ENCODE measurements at places on chromosomes 1 and 21.

GRCh38 chr1:56302878-56303277, 276.5 kb downstream of the PLPP3 start:
- DNase-seq: no peak

DNA sequence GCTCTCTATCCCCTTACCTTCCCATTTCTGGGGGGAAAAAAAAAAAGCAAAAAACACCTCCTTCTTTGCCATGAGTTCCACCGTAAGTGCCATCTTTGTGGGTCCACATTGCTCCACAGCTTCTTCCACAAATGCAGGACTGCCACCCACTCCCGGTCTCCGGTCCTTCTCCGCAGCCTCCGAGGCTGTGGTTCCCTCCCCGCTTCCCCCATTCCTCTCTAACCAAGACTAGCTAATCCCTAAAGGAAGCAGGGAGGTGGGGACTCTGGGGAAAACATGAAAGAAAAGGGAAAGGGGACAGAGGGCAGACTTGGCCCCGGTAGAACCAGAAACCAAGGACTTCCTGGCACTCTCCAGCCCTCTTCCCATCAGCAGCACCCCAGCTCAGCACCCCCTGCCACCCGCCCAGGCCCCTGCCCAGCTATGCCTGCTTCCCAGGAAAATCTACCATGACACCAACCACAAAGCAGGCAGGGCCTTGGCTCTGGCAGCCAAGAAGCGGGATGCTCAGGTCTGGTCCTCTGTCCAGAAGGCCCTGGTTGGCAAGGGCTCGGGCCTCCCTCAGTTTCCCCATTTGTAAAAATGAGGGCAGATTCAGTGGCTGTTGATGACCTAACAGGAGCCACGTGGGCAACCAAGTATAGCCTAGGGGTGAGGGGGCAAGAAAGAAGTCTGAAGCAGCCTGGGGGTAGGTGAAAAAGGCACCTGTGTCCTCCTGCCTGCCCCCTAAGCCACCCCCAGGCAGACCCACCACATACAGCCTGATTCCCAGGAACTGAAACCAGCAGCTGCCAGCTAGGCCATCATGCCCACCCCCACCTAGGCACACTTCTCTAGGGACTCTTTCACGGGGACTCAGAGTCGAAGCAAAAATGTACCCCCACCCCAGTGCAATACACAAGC, 2.5 kb downstream of the EPHA2 start:
- no peak for DNase-seq

DNA sequence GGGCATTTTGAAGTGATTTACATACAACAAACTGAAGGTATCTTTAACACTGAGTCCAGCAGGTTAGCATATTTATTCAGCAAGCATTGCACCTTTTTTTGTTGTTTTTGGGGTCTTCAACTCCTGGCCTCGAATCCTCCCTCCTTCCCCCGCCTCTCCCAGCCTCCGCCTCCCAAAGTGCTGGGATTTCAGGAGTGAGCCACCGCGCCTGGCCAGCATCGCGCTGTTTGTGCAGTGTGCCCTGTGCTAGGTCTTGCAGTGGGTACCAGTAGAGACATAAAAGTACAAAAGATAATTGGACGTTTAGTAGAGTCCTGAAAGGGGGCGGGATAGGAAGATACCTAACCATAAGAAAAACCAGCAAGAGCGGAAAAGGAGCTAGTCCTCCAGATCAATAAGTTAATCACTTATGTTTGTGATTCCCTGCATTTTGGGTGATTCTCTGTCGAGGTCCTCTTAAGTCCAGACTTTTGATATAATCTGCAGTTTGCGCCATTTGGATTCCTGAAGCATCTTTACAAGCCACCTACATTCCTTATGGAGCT, 111.8 kb downstream of the OSBPL9 start:
- no peak for DNase-seq

- no peak for DNase-seq
These were observed 1640.2 kb upstream of the PRMT6 start for GRCh38 chr1:105416261-105416660.

GRCh38 chr1:240619357-240619756, 7.4 kb upstream of the GREM2 start:
- no peak for DNase-seq

Data from activated effector memory CD4-positive, alpha-beta T cell treated with anti-CD3 and anti-CD28 coated beads, Interleukin-2, amount 50 U/mL, for 16 hours (primary cell).